Activated CD4-positive, alpha-beta T cell treated with anti-CD3 and anti-CD28 coated beads, Interleukin-2, amount 50 U/mL, for 24 hours (primary cell): ENCODE measurements at places on chromosomes 2 and 18.

DNA sequence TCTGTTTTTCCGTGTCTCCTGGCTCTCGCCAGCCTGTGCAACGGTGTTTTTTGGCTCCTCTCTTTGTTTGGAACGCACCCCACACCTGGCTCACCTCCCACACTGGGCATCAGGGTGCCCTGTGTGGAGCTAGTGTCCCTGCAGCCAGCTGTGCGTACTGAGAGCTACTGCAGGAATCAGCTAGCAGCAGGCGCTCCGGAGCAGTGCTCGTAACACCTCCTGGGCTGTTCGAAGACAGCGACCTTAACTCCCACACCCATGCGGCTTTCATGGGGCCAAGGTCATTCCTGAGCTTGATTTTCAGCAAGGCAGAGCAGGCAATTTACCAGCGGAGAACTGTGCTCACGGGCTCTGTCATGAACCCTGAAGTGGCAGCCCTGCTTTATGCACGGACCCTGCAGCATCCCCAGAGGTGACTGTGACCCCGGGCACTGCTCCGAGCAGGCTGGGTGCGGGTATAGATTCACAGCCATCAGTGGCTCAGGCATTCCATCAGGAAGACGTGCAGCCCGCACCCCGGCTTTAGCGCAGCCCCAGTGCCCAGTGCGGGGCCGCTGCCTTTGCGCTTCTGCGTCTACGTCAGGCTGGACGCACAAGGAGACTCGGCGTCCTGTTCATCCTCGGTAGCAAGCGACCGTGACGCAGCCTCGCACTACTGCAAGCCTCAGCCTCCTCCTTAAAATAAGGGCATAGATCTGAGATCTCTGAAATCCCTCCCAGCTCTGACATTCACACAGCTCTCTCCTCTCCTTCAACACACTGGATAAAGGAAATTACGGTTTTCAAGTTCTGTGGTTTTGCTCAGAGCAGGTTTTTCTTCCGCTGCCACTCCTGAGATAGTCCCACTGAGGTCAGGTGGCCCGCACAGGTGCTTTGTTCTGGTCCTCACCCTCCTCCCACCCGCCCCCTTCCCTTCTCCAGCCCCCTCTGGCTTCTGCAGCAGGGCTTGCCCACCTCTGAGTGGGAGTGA, 58.2 kb downstream of the ADI1 start:
- no peak for DNase-seq

DNA sequence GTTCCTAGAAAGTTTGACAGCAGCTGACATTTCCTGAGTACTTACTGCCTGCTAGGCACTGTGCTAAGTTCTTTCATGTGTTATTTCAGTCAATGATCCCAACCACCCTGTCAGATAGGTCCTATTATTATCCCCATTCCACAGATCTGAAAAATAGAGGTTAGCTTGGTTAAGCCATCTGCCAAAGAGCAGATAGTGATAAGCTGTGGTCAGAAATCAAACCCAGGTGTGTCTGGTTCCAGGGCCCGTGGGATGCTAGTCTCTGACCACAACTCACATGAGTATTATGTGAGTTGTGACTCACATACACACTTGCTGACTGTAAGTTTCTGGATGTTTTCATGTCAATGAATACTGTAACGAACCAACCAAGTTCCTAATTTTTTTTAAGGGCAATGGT, 132.0 kb upstream of the APCDD1 start:
- DNase-seq: no peak

DNA sequence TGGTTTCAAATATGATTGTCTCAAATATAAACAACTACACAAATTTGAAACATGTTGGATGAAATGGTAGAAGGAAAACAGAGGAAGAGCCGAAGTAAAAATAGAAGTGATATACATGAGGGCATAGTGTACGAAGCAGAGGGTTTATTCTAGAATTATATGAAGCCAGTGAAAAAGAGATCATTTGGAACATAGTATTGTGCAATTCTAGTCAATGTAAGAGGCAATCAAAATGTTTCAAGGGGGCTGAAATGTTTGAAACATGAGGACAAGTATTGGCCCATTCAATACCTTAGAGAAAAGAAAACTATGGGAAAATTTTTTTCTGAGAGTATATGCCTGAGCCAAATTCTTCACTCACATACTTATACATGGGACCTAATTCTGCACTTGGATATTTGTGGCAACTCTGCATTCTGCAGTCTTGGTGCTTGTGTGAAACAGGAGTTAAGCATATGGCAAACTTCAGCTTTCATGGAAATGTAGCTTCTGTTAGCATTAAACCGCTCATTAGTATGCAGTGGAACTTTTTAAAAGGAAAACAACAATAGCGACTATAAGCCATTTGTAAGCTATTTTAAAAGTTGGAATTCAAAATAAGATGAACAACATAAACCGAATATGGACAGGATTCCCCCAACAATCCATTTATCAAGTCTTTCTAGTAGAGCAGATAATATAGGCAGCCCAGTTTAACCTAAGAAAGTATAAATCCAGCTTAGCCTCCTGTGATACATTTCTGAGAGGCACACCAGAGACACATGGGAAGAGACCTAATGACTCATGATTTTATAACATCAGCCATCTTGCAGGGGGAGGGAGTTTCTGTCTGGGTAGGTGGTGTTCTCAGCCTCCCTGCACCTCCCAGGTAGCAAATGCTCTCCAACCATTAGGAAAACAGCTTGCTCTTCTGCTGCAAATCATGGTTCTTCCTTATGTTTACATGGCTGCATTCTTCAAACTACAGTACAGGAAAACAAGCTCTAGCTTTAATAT, 197.8 kb downstream of the PAX3 start:
- DNase-seq: no peak

GRCh38 chr2:190216829-190217228, 102.8 kb downstream of the HIBCH start:
- no peak for DNase-seq

GRCh38 chr2:121134728-121135127, 150.3 kb downstream of the TFCP2L1 start:
- no peak for DNase-seq

GRCh38 chr2:15365411-15365810, 195.7 kb downstream of the NBAS start:
- DNase-seq: no peak

GRCh38 chr2:210477496-210477895, 937 bp upstream of the LANCL1 start:
- no peak for DNase-seq

DNA sequence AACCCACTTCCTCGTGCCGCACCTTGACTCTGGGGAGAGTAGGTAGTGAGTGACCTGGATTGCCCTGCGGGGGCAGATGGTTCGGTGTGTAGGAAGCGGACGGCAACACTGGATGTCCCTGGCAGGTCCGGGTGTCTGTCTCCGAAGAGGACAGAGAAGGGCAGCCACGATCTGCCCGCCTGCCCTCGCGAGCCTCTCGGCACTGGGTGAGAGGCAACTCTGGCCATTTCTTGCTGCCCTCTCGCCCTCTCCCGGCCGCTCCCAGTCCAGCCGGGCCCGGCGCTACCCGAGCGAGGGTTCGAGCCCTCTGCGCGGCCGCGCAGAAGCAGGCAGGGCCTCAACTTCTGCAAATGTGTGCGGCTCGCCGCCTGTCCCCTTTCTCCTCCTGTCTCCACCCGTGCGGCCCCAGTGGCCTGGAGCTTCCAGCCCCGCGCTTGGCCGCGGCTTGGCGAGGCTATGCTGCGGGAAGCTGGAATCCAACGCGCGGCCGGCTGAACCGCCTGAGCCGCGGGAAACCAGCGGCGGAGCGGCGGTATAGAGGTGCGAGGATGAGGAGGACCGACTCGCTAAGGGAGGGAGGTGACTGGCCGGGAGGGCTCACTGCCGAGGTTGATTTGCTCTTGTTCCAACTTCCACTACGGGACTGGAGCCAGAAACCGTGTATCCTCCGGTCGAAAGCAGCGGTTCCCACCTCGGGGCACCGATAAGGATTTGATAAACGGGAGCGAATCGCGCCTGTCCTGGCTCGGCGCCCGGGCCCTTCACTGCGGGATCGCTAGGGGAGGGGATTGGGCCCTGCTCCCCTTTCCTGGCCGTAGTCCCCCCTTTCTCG, 1.5 kb downstream of the EPAS1 start:
- DNase-seq: no peak
